ENCODE measurements at places on chromosomes 7 and 10.

GRCh38 chr10:97003151-97003803 is 171.2 kb downstream of the LCOR start:
- DNase-seq, result no peak

- DNase-seq, result peak; percentile 57
These were observed 81.9 kb upstream of the DYNC1I1 start for GRCh38 chr7:95690367-95690947.

GRCh38 chr7:102030696-102031095 is 213.3 kb downstream of the CUX1 start:
- no peak for DNase-seq

- DNase-seq, result no peak
These were observed 177.0 kb upstream of the KMT2E start for GRCh38 chr7:104836976-104837375.

DNA sequence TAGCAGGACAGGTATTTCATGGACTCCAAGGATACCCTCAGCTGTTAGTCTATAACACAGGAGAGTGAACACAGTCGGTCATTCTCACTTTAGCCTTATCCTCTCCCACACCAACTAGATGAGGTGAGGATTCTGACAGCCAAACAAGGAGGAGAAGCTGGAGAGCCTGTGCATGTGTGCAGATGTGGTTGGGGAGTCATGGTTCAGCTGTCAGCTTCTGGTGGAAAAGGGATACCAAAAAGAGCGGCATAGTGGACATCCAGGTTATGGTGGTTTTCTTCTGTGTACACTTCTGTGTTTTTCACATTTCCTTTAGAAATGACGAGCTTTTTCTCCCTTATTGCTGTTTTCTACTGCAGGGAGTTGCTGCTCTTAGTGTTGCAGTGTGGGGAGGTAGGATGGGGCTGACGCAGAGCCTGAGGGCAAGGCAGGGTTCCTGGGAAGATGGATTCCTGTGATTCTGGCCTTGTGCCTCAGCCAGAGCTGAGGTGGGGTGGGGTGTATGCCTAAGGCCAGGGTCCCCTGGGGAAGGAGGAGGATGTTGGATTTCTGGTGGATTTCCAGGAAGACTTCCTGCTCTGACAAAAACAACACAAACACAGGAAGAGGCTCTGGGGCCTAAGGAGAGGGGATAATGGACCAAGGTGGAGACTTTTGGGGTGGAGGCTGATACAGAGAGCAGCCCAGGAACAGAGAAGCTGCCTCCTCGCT is 26.6 kb downstream of the PLAU start:
- no peak for DNase-seq

DNA sequence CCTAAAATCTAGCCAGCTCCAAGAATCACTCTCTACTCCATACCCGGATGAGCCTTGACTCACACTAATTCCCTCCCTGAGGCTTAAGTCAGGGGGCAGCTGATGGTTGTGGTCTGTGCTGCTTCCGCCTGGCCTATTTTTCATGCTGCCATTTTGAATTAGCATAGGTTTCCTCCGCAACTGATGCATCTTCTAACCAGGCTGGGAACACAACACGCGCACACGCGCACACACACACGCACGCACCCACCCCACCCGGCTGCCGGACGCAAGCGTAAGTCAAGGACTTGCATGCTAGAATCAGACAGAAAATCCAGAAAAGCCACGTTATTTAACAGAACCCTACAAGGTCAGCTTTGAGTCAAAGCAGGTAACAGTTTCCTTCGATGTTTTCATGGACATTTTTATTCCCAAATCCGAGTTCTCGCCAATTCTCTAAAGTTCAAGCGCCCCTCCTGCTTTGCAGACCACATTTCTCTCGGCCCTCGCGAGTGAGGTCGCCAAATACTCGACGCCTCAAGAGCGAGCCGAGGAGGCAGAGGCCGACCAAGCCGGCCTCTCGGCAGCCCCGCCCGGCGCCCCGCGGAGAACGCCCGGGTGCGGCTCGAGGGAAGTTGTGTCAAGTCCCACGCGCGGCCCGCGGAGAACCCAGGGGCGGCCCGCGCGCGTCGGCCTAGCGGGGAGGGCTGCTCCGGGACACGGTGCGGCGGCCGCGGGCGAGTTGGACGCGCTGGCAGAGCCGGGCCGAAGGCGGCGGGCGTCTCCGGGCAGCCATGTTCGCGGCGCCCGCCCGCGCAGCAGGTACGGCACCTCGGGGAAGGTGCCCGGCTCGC is 961 bp downstream of the SCRN1 start:
- DNase-seq, result no peak

- no peak for DNase-seq
These were observed 77.5 kb upstream of the FAM171A1 start for GRCh38 chr10:15448598-15448997.

DNA sequence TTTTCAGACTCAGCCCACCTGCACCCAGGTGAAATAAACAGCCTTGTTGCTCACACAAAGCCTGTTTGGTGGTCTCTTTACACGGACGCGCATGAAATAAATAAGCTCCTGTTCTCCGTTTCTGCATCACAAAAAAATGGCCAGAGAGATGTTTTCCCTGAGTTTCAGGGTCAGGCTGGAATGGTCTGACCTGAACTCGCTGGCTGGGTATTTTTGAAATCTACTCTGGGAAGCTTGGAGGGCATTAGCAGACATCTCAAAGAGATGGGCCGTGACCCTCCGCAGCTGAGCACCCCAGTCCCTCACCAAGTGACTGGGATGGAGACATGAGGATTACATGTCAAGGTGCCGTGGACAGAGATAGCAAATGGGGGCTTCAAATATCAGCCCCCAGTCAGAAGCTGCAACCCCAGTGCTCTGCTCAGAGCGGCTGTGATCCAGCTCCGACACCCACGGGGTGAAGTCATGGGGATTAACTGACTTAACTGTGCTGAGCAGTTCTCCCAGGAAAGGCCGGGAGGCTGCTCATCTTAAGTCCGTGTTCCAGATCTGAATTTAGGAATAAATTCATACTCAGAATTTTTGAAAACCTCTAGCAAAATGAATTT is 22.3 kb downstream of the CALML5 start:
- DNase-seq, result no peak

GRCh38 chr7:73308074-73308664 is 457 bp downstream of the NSUN5 start:
- no peak for DNase-seq

DNA sequence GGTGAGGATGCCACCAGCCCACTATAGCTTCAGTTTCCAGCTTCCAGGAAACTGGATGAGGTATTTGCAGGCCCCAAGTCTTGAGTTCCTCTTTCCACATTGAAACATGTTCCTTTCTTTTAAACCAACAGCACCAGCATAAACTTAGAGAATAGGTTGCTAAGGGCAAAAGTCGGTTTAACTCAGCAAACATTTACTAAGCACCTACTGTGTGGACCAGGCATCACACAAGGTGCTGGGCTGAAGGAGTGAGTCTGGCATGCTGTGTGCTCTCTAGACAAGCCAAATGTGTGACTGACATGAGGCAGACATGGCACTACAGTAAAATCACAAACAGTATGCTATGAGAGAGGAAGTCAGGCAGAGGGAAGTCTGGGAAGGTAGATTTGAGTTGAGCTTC is 11.0 kb upstream of the RASSF4 start:
- DNase-seq, result no peak

- no peak for DNase-seq
These were observed 17.0 kb downstream of the KCP start for GRCh38 chr7:128893251-128894100.

- no peak for DNase-seq
These were observed 386.3 kb downstream of the TNS3 start for GRCh38 chr7:47195641-47196040.

DNA sequence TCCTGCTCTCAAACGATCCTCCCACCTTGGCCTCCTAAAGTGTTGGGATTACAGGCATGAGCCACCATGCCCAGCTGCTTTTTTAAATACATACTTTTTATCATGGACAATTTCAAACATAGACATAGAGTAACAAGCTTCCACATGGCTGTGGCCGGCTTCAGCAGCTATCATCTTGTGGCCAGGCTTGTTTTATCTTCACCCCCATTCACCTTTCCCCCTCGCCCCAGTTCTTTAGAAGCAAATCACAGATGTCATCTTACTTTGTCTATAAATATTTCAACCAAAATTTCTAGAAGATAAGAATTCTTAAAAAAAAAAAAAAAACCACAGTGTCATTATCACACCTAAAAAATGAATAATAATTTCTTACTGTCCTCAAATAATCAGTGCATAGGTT is 5.9 kb downstream of the FOXK1 start:
- no peak for DNase-seq

GRCh38 chr7:7399707-7400106 is 136.0 kb downstream of the COL28A1 start:
- no peak for DNase-seq

- no peak for DNase-seq
These were observed 81.6 kb upstream of the DNAJB6 start for GRCh38 chr7:157255201-157255606.

GRCh38 chr10:52679117-52679516 is 93.5 kb downstream of the MBL2 start:
- no peak for DNase-seq

DNA sequence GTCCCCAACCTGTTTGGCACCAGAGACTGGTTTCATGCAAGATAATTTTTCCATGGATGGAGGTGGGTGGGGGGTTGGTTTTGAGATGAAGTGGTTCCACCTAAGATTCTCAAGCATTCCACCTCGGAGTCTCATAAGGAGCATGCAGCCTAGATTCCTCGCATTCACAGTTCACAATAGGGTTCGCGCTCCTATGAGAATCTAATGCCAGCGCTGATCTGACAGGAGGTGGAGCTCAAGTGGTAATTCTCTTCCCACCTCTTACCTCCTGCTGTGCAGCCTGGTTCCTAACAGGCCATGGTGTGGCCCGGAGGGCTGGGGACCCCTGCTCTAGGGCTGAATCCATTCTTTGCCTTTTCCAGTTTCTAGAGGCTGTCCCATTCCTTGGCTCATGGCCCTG is 19.1 kb upstream of the CDK1 start:
- DNase-seq, result no peak

GRCh38 chr10:49163741-49164140 is 24.4 kb downstream of the TMEM273 start:
- DNase-seq, result no peak

GRCh38 chr10:24406809-24407483 is 198.0 kb downstream of the KIAA1217 start:
- no peak for DNase-seq

GRCh38 chr10:124001391-124002148 is 91.8 kb downstream of the CHST15 start:
- no peak for DNase-seq

DNA sequence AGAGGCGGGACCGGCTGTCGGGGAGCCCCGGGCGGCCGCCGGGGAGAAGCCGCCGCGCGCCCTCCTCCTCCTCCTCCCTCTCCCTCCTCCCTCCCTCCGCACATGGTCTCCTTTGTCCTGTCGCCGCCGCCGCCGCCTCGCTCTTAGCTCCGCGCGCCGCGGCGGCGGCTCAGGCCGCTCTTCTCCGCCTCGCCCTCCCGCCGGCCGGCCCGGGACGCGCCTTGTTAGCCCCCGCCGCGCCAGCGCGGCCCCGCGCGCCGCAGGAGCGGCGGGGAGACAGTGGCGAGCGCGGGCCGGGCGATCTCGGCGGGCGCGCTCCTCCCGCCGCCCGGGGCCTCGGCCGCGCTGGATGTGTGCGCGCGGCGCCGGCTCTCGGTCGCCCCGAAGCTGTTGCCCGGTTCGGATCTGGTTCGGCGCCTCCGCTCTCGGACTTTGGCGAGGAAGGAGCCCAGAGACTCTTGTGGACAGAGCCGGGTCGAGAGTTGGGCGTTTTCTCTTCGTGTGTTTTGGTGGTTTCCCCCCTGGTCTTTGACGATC is 437.4 kb upstream of the GALNT17 start:
- DNase-seq, result no peak

DNA sequence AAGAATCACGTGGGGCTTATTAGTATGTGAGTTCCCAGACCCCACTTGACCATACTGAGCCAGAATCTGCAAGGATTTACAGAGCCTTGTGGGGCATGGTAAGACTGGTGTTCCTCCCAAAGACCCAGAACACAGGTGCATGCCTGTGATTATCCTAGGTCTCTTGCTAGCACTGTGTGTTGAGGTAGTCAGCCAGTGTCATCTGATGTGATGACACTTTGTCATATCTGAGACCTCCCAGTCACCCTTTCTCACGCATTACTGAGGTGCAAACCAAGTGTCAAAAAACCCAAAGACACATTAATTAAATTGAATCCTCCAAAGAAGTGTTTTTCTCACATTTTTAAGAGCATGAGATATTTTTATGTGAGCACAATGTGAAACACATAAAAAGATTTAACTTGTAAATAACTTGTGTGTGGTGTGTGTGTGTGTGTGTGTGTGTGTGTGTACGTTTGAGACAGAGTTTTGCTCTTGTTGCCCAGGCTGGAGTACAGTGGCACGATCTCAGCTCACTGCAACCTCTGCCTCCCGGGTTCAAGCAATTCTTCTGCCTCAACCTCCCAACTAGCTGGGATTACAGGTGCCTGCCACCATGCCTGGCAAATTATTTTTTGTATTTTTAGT is 162.0 kb upstream of the PRPS1L1 start:
- no peak for DNase-seq

- DNase-seq, result no peak
These were observed 103.0 kb upstream of the CARD11 start for GRCh38 chr7:3146571-3147226.

DNA sequence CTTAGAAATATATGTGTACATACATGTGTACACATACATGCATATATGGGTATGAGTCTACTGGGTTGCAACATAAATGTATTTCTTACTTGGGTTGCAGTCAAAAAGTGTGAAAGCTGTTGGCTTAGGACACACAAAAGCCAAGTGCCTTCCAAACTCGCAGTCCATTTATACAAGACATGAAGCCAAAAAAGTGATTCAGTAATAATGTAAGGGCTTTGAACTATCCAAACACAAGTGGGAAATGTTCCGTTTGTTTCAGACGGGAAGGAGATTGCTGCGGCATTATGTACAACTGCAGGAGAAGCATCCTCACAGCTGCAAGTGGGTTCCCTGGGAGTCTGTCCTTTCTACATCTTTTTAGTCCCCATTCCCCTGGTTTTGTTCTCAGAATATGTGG is 513.6 kb downstream of the SORCS3 start:
- no peak for DNase-seq

DNA sequence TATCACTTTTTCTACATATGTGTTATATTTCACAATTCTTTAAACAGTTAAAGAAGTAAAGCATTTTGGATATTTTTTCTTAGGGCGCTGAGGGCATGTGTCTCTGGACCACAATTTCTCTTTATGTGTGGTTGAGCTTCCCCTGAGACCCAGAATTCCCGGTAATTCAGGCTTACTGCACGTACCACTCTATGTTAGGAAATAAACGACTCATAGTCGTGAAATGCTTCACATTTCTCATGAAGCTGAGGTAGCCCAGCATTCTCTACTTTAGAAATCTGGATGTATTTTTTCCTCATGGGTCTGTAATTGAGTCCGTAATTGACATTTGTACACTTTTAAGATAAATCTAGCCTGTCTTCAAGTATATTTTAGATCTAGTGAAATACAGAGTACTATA is 170.6 kb downstream of the FZD1 start:
- no peak for DNase-seq

DNA sequence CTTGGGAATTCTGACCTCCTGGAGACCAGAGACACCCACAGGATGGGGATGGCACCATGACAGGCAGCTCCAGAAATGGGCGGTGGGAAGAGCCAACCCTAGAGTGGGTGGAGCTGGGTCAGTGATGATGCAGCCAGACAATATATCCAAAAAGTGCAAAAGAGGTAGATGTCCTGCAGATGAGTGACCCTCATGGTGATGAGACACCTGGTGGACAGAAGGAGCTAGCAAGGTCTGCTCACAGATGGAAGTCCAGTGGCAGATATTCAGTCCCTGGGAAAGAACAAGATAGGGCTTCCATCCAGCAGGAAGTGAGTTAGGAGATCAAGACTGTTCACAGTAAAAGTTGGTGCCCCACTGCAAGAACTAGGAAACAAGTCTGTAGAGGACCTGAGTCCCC is 19.2 kb upstream of the GRB10 start:
- DNase-seq, result no peak

All from NCI-H1694 treated with DMSO at 0.1 percent for 48 hours (cell line).